ENCODE measurements at places on chromosomes 7 and 10.

DNA sequence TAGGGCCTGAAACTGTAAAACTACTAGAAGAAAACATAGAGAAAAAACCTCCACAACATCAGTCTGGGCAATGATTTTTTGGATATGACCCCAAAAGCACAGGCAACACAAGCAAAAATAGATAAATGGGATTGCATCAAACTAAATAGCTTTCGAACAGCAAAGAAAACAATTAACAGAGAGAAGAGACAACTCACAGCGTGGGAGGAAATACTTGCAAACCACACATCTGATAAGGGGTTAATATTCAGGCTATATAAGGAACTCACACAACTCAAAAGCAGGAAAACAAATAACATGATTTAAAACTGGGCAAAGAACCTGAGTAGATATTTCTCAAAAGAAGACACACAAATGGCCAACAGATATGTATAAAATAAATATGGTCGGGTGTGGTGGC is 7.7 kb upstream of the GSTK1 start:
- H3K36me3 ChIP-seq: peaks cover 15% of the 10 kb centered on the region
- H3K27ac ChIP-seq: no peak overlapping the region
- H3K27me3 ChIP-seq: no peaks in the 10 kb centered on the region
- DNase-seq: no peak

DNA sequence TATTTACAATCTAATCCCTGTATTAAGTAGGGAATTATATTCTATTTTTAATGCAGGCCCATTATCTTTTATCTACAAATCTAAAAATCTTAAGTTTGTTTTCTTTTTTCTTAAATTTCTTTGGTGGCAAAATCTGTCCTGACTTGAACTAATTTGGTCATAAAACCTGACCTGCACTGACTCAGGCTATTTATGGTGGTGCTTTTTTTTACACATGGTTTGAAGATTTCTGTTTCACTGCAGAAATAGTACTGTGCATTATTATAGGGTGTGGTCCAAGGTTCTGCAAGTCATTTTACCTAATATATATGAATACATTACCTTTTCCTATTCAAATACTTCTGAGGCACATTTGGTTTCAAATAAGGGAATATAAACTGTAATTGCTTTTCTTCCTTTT is 137.0 kb downstream of the CD36 start:
- no peaks in the 10 kb centered on the region for H3K27me3 ChIP-seq
- DNase-seq: no peak
- H3K27ac ChIP-seq: no peak overlapping the region

GRCh38 chr7:111560773-111561653 is 1.3 kb downstream of the IMMP2L start:
- H3K27ac ChIP-seq: peak overlapping the region; percentile 45
- H3K4me3 ChIP-seq: peak overlapping the region; percentile 82
- H3K27me3 ChIP-seq: peaks cover 3% of the 10 kb centered on the region
- peaks cover 14% of the 10 kb centered on the region for H3K36me3 ChIP-seq
- peaks cover 8% of the 10 kb centered on the region for H3K4me1 ChIP-seq

GRCh38 chr10:117743509-117743908 is 201.0 kb downstream of the EMX2 start:
- no peak overlapping the region for H3K4me3 ChIP-seq
- no peaks in the 10 kb centered on the region for H3K4me1 ChIP-seq
- no peaks in the 10 kb centered on the region for H3K36me3 ChIP-seq
- no peak for DNase-seq
- peaks cover 19% of the 10 kb centered on the region for H3K27me3 ChIP-seq

- no peaks in the 10 kb centered on the region for H3K27me3 ChIP-seq
- DNase-seq: no peak
- no peak overlapping the region for H3K4me3 ChIP-seq
- H3K27ac ChIP-seq: no peak overlapping the region
- peaks cover 7% of the 10 kb centered on the region for H3K4me1 ChIP-seq
Measured at GRCh38 chr7:11026452-11027359, 53.0 kb downstream of the PHF14 start.

GRCh38 chr10:111885919-111886318 is 297.6 kb downstream of the GPAM start:
- no peaks in the 10 kb centered on the region for H3K36me3 ChIP-seq
- no peak for DNase-seq
- no peaks in the 10 kb centered on the region for H3K27me3 ChIP-seq
- no peak overlapping the region for H3K27ac ChIP-seq
- H3K4me1 ChIP-seq: no peaks in the 10 kb centered on the region

- H3K27me3 ChIP-seq: no peaks in the 10 kb centered on the region
- H3K4me3 ChIP-seq: no peak overlapping the region
- DNase-seq: peak; percentile 22
- H3K27ac ChIP-seq: no peak overlapping the region
- H3K4me1 ChIP-seq: peaks cover 5% of the 10 kb centered on the region
Measured at GRCh38 chr10:132368881-132369635, 27.9 kb upstream of the PWWP2B start.

- H3K36me3 ChIP-seq: peaks cover under 1% of the 10 kb centered on the region
- peak; percentile 53 for DNase-seq
- no peak overlapping the region for H3K27ac ChIP-seq
- no peak overlapping the region for H3K4me3 ChIP-seq
- peaks cover 3% of the 10 kb centered on the region for H3K4me1 ChIP-seq
Measured at GRCh38 chr10:97378933-97379921, 21.9 kb downstream of the RRP12 start.

- no peak overlapping the region for H3K4me3 ChIP-seq
- no peaks in the 10 kb centered on the region for H3K36me3 ChIP-seq
- H3K27ac ChIP-seq: no peak overlapping the region
- H3K4me1 ChIP-seq: peaks cover 7% of the 10 kb centered on the region
Measured at GRCh38 chr7:148572067-148572522, 18.5 kb upstream of the C7orf33 start.

GRCh38 chr10:117699436-117700075 is 157.0 kb downstream of the EMX2 start:
- no peak overlapping the region for H3K27ac ChIP-seq
- H3K4me1 ChIP-seq: no peaks in the 10 kb centered on the region
- H3K4me3 ChIP-seq: no peak overlapping the region
- no peaks in the 10 kb centered on the region for H3K36me3 ChIP-seq

DNA sequence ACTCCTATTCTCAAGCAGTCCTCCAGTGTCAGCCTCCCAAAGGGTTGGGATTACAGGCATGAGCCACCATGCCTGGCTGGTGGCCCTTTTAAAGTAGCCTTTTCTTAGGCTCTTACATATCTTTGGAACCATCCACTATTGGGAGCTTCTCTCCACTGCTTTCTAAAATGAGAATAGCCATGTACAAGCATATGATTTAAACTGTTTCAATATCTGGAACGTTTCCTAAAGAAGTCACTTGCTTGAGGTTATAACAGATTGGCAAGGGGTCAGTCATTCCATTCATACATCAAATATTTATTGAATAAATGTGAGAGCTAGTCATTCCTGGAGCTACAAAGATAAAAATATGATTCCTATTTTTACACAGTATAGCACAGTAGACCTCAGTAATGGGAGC is 97.4 kb upstream of the LRGUK start:
- no peak for DNase-seq
- H3K4me1 ChIP-seq: peaks cover 21% of the 10 kb centered on the region
- no peaks in the 10 kb centered on the region for H3K36me3 ChIP-seq
- no peak overlapping the region for H3K27ac ChIP-seq

DNA sequence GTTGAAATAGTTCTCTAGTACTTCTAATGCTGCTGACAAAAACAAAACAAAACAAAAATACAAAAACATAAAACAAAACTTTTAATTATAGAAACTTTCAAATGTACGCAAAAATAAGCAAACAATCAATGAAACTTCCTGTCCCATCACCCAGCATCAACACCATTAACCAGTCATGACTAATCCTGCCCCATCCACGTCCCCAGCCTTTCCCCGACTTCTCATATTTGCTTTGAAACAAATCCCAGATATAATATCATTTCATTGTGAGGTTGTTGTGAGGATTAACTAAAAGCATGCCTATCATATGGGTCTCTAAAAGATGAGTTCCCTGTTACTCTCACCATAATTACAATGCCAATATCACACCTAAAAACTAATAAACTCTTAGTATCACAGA is 55.7 kb downstream of the CSTF2T start:
- no peaks in the 10 kb centered on the region for H3K36me3 ChIP-seq
- no peak overlapping the region for H3K4me3 ChIP-seq
- H3K27ac ChIP-seq: no peak overlapping the region
- no peak for DNase-seq
- no peaks in the 10 kb centered on the region for H3K4me1 ChIP-seq

DNA sequence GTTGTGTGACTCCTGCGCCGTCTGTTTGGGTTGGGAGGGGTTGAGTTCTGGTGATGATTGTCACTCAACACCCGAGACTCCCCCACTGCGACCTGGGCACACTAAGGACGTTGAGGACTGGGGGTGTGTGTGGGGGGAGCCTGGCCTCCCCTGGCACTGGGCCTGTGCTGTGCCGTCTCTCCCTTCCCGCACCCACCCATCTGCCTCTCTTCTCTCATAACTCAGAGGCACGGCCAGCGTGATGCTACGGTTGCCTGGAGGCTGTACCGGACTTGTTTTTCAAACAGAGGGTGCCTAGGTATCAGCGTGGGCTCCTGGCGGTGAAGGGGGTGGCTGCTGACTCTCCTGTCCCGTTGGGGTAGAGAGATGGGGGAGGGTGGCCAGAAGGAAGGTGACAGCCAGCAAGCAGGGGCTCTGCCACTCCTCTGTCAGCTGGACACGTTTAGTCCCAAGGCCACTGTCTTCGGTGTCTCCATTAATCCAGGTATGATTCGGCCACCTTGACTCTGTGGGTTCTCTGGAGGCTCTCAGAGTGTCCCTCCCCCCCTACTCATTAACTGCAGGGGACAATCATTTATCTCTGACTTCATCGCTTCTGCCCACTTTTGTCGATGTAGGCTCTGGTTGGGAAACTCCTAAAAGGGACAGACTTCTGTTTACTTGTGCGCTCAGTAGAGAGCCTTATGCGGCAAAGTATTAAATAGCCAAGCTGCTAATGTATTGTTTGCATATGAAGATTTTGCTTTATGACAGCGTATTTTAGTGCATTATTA is 56.5 kb upstream of the PFKFB3 start:
- H3K27ac ChIP-seq: no peak overlapping the region
- H3K36me3 ChIP-seq: no peaks in the 10 kb centered on the region
- no peaks in the 10 kb centered on the region for H3K27me3 ChIP-seq

GRCh38 chr7:139807009-139807408 is 22.1 kb upstream of the TBXAS1 start:
- peaks cover 24% of the 10 kb centered on the region for H3K36me3 ChIP-seq
- no peaks in the 10 kb centered on the region for H3K27me3 ChIP-seq
- H3K27ac ChIP-seq: no peak overlapping the region
- H3K4me1 ChIP-seq: peaks cover 33% of the 10 kb centered on the region
- no peak for DNase-seq
- no peak overlapping the region for H3K4me3 ChIP-seq

Data from natural killer cell treated with Interleukin-12 subunit alpha and Interleukin-12 subunit beta and Interleukin-15 and Interleukin-18, amount 100 ng/mL, for 72 hours (primary cell).